ENCODE measurements at places on chromosomes 12 and 14.

DNA sequence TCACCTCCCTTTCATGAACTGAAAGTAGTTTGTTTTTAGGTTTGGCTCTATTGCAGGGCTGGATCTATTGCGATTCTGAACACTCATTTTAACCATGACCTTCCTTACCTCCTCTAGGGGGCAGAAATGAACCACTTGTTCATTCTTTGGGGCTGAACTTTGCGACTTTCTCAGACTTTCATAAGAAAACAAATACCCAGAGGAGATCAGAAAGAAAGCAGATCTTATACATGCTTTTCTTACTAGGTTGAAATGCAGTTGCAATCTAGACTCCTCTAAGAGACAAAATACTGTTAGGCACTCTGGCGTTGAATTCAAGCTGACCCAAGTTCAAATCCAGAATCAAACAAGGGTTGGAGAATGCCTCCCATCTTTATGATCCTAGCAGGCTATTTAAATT, 32.6 kb upstream of the PLEKHG3 start:
- peak; percentile 76 for DNase-seq

- DNase-seq = no peak
Observed at GRCh38 chr12:54033106-54033979, 493 bp downstream of the HOXC5 start.

DNA sequence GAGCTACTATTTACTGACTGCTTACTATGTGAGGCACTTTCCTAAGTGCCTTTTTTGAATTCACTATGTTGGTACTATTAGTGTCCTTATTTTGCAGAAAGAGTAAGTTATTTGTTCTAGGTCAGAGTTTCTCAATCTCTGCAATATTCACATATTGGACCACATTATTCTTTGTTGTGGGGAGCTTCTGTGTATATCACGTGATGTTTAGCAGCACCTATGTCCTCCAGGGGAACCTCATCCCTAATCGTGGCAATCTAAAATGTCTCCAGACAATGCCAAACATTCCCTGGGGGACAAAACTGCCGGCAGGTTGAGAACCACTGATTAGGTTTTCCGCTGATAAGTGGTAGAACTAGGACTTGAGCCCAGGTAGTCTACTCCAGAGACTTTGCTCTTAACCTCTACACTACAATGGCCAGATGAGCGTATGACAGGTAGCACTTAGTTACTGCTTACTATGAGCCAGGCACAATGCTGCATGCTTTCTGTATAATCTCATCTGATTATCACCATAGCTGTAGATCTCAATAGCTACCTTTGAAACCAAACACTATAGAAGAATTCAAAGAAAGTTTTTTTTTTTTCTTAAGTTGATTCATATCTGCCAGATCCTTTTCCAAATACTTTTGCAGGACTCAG, 38.9 kb downstream of the NELL2 start:
- DNase-seq = no peak

DNA sequence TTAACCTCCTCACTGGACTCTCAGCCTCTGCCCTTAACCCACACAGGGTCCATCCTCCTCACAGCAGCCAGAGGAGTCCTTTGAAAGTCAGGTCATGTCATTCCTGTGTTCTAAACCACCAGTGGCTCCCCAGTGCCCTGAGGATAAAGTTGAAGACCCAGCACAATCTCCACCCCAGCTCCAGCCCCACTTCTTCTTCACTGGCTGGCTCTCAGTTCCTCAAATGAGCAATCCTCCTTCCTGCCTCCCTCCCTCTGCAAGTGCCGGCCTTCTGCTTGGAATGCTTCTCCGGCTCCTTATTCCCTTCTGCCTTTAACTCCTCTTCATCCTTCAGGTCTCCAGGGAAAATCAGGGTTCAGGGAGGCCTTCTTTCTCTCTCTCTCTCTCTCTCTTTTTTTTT, 32.0 kb upstream of the SPPL3 start:
- no peak for DNase-seq

GRCh38 chr14:99930420-99931274, 134.6 kb upstream of the EVL start:
- DNase-seq = no peak
